Left cardiac atrium (tissue), 4 donors: ENCODE measurements at places on chromosomes 3 and 15. TPM values are rescaled to one million over a fixed set of nuclear protein-coding genes. Genes with fewer than 3 reads are reported as not detected.

Gene NME9
- not detected for total RNA-seq

Gene CCR5
- total RNA-seq, result 1.4 TPM

Gene ASB14
- total RNA-seq, result not detected

Gene SLITRK3
- 0.89 TPM for total RNA-seq
